Cerebellum (tissue), 4 donors: ENCODE measurements at places on chromosomes 7 and 10. TPM values are rescaled to one million over a fixed set of nuclear protein-coding genes. Genes with fewer than 3 reads are reported as not detected.

DNA sequence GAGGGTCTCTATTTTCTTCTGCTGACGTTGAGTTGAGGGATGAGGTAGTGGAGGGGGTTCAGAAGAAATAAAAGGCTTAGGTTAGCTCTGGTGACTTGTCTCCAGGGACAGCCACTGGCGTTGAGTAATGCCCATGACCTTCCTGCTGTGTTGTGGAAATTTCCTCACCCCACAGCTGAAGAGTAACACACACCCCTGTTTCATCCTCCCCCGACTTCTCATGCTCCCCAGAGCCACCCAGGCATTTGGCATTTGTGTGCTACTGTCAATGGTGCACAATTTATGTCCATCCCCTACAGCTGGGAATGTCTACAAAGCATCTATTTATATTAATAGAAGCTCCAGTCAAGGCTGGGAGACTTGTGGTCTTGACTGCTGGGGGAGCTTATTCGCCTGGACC lies 4.7 kb upstream of the TMEM72 start:
- DNase-seq: no peak

The SAP25 gene
- total RNA-seq: not detected

DNA sequence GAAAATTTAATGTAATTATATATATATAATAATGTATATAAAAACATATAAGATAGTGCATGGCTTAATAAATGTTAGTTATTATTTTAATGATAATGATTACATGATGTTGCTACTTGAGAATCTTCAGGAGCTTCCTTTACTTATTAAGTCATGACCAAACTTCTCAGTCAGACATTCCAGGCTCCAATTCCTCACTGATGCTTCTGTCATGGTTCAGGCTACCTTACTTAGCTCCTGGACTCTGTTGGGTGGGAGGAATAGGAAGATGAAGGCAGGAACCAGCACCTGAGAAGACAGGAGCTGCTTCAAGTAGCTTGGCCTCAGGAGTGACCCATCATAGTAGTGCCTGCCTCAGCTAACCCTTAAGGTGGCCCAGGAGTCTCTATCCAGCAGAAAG lies 55.0 kb upstream of the EEPD1 start:
- DNase-seq: no peak

The KIAA1549 gene
- 29.0 TPM for total RNA-seq

The SCART1 gene
- 2.5 TPM for total RNA-seq

GRCh38 chr10:107371801-107372200 lies 207.3 kb upstream of the SORCS1 start:
- DNase-seq: no peak

The DPYSL4 gene
- 44.5 TPM for total RNA-seq

DNA sequence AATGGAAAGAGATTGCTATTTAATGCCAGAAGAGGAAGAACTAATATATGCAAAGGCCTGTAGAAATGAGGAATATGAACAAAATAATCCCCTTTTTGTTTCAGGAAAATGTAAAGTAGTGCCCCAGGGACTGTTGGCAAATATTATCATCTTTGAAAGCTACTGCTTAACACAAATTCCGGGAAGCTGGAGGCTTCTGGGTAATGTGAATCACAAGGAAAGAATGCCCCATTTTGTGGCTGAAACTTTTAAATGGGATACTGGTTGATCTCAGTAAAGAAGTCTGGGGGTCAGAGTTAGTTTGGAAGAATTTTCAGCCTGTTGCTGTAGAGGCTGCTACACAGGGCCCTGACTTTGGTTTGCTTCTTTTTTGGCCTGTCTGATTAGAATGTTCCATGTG lies 141.0 kb downstream of the PTEN start:
- no peak for DNase-seq

The TMEM176B gene
- total RNA-seq: 4.3 TPM

The H2BK1 gene
- total RNA-seq: not detected
